ENCODE measurements at places on chromosomes 12 and 14.

DNA sequence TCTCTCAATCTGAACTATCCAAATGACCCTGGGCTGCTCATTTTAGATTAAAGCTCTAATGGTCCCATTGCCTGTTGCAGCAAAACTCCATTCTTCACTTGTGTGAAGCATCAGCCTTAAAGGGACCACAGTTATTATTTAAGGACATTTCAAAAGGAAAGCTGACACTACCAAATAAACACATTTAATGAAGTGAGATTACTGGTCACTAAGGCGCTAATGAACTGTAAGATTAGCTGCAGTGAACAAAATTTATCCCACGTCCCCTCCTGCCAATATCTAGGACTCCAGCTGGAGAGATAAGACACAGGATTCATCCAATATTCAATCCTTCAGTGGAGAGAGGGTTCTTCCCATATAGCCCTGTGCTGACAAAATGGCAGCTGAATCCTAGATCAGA lies 1029.2 kb upstream of the SEL1L start:
- no peak for DNase-seq

GRCh38 chr12:102874819-102875218 lies 42.2 kb downstream of the PAH start:
- DNase-seq: no peak

GRCh38 chr14:100440207-100440631 lies 117.1 kb downstream of the SLC25A47 start:
- DNase-seq: peak; percentile 77

- no peak for DNase-seq
Observed at GRCh38 chr14:34682787-34683321, 31.5 kb downstream of the CFL2 start.

GRCh38 chr12:101666052-101666728 lies 31.2 kb upstream of the CHPT1 start:
- no peak for DNase-seq

DNA sequence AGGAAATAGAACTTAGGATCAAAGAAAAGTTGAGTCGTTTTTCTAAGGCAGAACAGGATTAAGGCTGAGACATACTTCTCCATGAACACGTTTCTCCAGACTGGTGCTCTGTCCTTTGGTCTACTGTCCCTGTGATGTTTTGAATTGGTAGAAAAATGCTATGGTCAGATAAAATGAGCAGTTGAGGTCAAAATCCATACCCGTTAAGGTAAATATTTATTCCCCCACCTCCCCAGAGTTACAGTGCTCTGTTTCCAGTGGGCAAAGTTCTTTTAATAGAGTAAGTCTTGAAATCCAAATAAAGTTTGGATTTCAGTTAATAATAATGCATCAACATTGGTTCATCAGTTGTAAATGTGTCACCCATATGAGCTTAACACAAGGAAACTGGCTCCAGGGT lies 74.5 kb downstream of the PTHLH start:
- DNase-seq: no peak

GRCh38 chr12:25745281-25745680 lies 192.2 kb upstream of the LMNTD1 start:
- DNase-seq: no peak

DNA sequence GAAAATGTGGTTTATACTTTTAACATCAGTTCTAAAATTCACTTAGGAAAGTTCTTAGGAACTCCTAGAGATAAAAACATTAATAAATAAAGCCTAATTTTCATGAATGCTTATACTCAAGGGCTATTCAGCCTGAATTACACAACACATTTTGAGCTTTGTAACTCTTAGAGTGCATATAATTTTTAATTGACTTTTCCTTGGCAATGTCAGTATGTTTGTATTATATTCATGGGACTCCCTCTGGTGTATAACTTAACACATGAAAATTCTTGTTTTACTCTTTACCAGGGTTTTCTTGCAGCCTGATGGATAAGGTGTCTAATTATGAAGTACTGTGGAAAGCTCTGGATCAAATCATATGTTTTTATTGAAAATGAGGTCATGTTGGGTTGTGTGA lies 150.6 kb upstream of the HMGA2 start:
- no peak for DNase-seq

DNA sequence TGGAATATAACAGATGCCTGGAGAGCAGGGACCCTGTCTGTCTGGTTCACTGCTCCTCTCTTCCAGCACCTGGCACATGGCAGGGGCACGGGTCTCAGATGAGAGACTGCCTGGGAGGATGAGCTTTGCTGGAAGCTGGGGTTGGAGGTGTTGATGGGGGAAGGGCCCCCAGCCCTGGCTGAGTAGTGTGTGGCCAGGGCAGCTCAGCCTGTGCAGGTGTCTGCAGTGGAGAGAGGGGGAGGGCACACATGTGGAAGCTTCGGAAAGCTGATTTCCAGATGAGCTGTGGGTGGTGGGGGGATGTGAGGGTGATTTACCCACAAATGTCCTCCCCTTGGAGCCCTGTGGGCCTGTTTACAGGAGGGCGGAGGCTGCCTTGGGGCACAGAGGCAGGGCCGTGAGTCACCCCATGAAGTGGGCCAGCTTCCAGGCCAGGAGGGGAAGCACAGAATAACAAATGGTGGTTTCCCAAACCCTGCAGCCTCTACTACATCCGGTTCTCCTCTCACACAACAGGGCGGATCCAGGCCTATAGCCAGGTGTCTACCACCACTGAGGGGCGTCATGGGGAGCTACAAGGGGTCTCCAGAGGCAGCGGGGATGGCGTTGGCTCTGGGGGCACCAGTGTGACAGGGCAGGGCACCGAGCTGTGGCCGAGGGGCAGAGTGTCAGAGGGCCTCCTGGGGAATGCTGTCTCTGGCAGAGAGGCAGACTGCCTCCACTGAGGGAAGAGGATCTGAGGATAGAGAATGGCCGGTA lies 11.0 kb downstream of the KRT7 start:
- peak; percentile 85 for DNase-seq

GRCh38 chr12:58922849-58923248 lies 2.5 kb upstream of the LRIG3 start:
- no peak for DNase-seq

DNA sequence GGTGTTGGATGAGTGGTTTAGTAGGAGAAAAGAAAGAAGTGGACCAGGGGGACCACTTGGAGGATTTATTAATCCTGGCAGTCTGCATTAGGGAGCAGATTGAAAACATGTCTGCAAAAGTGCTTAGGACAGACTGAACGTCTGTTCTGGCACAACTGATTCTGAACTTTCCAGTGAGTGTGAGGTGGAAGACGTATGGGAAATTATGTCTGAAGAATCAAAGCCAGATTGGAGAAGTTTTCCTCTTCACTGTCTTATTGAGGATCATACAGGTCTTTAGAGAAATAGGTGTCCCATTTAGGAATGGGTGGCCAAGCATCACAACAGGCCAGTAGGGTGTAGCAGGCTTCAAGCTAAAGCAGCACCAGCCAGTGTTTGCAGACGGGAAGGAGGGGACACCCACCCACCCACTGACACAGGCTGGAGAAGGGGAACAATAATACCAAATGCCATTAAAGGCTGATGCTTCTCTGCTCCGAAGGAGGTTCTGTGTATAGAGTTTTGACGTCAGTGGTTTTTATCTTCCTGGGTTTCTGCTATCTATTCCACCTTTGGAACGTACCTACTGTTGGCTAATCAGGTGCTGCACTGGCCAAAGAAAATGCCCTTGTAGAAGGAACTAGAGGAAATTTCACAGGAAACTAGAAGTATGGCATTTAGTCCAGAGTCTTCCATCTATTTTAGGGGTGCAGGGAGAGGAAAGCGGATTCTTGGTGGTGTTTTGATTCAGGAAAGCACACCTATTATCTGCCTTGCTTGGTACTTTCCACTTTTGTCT lies 1.8 kb downstream of the SRRM4 start:
- DNase-seq: no peak

DNA sequence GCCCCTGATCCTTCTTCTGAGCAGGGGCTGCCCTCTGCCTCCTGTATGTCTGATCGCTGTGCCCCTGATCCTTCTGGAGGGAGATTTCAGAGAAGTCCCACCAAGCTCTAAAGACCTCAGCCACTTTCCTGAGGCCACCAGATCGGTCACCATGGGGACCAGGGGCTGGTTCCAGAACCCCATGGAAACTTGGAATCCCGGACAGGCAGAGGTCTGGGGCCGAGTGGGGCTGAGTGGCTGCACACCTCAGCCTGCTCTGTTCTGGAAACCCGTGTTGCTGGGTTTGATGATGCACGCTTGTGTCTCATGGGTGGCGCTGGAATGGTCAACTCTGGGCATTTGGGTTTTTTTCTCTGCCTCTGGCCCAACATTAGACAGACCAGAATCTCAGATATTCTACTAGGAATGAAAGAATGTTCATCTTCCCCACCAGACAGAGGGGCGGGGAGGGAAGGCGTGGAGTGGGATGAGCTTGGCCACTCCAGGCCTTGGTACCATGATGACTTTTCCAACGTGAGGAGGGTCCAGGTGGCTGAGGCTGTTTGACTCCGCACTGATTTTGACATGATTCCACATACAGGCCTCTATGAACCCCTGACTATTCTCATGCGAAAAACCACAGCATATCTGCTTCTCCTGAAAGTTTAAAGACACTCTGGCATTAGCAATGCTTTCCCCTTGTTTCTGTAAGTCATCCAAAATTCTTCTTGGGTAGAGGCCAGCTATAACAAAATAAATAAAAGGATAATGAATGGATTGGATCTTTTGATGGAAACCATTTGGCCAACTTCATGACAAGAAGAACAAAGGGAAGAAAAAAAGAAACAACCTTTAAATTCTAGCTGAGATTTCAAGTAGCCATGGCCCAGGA lies 114.5 kb downstream of the ADGRD1 start:
- DNase-seq: no peak

- DNase-seq: no peak
Observed at GRCh38 chr12:77548797-77549196, 281.9 kb upstream of the NAV3 start.

GRCh38 chr14:61704554-61704953 lies 9.2 kb downstream of the HIF1A start:
- no peak for DNase-seq

- peak; percentile 52 for DNase-seq
Observed at GRCh38 chr12:91877022-91877421, 268.6 kb downstream of the BTG1 start.

DNA sequence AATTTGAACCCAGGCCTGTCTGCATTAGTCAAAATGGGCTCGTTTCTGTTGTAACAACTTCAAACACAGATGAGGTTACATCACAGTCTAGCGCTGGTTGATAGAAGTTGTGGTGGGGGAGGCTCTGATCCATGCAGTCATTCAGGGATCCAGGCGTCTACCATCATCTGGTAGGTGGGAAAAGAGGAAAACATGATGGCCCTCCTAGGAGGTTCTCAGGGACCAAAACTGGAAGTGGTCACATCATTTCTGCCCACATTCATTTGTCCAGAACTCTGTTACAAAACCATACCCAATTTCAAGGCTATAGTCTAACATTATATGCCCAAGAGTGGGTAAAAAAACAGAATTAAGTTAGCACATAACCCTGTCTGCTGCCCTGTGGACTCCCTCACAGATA lies 135.1 kb downstream of the PHETA1 start:
- no peak for DNase-seq

- DNase-seq: no peak
Observed at GRCh38 chr12:31274520-31275300, 51.2 kb downstream of the SINHCAF start.

DNA sequence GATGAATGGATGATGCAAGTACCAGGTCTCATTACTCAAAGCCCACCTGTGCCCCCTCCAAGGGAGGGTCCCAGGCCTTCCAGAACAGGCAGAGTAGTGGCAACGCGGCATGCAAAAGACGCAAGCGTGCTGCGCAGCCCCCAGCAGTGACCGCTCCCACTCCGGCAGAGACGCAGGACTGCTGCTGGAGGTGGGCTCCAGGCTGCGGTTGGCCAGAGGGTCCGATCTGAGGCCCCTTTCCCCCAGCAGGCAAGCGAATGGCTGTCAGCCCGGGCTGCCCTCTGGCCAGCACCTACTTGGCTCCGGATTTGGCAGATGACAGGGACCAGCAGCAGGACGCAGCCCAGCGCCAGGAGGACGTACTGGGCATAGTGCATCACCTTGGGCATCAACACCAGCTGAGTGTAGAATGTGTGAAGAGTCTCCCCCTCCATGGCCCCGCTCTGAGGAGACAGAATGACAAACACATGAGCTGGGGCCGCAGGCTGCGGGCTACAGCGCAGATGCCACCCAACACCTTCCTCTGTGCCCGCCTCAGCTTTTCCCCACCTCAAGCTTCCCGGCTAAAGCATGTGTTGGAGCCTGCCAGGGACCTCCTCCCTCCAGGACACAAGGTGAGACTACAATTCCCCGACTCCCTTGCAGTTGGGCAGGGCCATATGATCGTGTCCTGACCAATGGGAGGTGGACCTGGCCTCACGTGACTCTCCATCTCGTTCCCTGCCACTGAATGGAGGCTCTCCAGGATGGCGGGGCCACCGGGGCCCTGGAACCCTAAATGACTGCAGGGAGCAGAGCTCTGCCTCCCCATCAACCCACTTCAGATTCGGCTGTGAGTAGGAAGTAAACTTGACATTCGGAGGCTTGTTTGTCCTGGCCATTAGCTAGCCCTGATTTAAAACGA lies 77.4 kb downstream of the SCARB1 start:
- peak; percentile 97 for DNase-seq

DNA sequence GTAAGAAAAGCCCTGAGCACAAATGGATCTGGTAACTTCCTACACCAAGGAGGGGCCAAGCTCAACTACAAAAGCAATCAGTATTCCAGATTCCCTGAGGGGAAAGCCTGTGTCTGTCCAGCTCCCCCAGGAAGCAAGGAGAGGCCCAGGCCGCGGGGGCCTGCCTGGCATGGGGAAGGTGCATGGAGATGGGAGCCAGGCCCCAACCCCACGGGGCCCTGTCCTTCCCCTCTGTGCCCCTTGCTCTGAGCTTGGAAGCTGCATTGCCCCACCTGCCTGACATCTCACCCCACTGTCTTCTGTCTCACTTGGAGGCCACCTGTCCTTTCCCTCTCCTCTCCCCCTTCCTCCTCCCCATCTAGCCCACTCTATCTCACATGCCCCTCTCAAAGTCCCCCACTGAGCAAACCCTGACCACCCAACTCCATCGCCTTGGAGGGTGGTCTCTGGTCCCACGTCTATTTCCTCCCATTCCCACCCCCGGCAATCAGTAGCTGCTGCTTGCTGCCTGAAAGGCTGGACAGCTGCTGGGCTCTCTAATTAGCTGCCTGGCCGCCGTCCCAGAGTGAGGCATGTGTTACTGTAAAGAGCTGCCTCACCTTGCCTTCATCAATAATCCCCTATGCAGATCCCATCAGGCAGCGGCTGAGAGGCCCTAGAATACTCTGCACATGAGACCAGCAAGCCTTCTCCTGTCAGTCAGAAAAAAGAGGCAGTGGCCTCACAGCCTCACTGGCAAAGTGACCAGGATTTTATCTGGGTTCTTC lies 3.4 kb upstream of the TMEM229B start:
- no peak for DNase-seq

GRCh38 chr14:64117671-64118402 lies 176.3 kb downstream of the ESR2 start:
- peak; percentile 43 for DNase-seq

GRCh38 chr14:25841226-25841625 lies 756.6 kb downstream of the NOVA1 start:
- no peak for DNase-seq
